ENCODE measurements at places on chromosomes 16 and 17.

DNA sequence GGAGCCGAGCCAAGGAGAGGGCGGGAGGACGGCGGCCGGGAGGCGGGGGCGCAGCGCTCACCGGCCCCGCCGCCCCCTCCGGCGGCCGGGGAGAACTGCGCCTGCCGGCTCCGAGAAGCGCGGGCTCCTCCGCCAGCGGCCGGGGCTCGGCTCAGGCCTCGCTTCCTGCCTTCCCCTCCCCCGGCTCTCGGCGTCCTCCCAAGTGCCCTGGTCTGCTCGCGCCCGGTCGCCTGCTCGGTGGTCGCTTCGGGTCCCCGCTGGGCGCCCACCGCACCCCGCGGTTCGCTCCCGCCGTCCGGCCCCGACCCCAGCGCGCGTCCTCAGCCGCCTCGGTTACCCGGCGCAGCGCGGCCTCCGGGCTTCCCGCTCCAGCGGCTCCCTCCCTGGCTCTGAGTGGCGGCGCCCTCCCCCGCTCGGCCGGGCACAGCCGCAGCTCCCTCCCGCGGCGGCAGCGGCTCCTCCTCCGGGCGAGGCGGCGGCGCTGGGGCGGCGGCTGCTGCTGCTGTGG lies 313 bp downstream of the UBTF start:
- peak; percentile 52 for DNase-seq

- no peak for DNase-seq
Measured at GRCh38 chr17:5819921-5820685, 235.8 kb upstream of the NLRP1 start.

- no peak for DNase-seq
Measured at GRCh38 chr16:87284183-87284582, 33.0 kb downstream of the C16orf95 start.

DNA sequence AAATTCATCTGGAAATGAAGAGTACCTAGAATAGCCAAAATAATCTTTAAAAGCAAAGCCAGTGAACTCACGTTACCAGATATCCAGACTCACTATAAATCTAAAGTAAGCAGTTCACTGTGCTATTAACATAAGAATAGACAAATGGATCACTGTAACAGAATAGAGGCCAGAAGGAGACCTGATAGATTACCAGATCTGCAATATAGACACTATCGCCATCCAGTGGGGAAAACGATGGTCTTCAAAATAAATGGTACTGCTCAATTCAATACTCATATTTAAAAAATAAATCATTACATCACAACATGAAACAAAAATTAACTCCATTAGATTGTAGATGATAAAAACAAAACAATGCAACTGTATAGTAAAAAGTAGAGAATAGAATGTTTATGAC lies 158.6 kb upstream of the CDH8 start:
- DNase-seq, result no peak

DNA sequence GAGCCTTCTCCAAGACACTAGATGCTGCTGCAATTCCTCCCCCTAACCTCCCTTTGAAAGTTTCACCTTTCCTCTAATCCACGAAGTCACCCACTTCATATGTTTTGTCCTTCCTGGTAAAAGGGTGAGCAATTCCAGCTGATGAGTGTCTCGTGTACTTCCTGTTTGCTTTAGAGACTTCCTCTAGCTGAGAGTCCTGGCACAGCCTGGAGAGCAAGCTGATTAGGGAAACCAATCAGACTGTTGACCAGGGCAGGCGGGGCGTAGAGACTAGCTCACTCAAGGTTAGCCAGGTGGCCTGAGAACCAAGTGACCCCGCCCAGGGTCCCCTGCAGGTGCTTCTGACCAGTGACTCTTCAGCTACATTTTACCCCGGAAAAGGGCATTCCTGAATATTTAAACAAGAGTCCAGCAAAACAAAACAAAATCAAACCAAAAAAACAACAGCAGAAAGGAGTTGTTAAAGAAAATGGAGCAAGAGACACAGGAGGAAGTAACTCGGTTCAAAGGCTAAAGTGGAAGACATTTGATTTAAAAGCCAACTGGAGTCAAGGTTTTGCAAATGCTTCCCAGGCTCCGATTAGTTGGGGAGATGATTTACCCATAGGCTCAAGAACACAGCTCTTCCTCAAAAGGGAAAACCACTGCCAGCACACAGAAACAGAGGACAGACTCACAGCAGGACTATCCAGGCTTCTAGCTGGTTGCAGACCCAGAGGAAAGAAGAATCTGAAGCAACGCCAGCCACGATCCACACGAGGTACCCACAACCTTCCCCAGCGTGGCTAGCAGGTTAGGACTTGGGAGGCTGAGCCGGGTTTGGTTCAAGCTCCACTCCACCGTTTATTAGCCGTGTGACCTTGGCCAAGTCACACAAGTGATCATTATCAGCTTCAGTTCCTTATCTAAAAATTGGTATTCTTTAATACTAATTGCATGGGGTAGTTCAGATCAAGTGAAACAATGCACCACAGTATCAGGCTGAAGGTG lies 13.4 kb downstream of the HSPB9 start:
- DNase-seq, result no peak

DNA sequence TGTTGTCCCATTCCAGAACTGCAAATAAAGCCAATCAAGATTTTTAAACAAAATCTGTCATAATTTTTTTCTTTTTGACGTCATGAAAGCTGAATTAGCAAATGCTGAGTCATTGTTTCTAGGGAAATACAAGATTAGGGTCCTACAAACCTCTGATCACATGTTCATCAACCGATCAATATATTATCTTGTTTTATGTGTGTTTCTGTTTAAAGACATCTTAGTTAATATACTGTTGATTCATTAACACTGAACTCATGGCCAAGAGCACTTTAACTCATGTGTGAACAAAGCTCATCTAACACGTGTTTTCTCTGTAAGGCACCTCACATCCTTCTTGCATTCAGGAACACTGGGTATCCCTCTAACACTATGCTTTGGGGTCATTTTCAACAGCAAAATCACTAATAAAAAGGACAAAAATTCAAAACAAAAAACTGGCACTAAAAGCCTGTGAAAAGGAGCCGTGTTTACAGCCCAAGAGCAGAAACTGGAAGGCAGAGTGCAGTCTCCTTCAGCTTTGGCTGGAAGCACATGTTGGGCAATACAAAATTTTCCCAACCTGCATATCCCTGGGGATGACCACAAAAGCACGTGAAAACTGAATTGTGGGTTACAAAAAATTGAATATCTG lies 102.5 kb downstream of the PARN start:
- DNase-seq, result no peak

- no peak for DNase-seq
Measured at GRCh38 chr16:29877266-29877961, 14.4 kb upstream of the CDIPT start.

- no peak for DNase-seq
Measured at GRCh38 chr17:19017401-19017800, 12.8 kb upstream of the FAM83G start.

- DNase-seq, result no peak
Measured at GRCh38 chr17:30130121-30130520, 13.5 kb downstream of the NSRP1 start.

DNA sequence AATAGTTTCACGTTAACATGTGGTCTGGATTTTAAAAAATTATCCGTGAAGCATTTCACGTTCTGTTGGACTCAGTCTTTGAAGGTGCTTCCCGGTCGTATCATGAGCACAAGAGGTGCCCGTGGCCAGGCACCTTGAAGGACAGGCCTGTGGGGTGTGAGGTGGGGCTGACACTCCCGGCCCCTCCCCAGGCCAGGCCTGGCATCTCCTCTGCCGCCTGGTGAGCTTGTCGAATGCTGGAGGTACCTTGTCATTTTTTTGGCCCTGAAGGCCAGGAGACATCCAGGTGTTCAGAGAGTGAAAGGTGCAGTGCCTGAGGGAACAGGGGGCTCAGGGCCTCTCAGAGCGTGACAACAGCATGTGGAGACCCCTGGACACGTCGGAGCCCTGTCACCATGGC lies 11.7 kb downstream of the ZNF469 start:
- DNase-seq, result no peak

- DNase-seq, result no peak
Measured at GRCh38 chr16:53631236-53632025, 72.2 kb downstream of the RPGRIP1L start.

GRCh38 chr16:10579965-10580882 lies at the start of gene EMP2:
Gene EMP2, minus strand, starts transcription at chr16:10580598. Its CDS starts 32,981 bp downstream, at chr16:10547617.
- DNase-seq, result peak; percentile 38

GRCh38 chr17:58388302-58389190 lies 28.8 kb downstream of the RNF43 start:
- no peak for DNase-seq

DNA sequence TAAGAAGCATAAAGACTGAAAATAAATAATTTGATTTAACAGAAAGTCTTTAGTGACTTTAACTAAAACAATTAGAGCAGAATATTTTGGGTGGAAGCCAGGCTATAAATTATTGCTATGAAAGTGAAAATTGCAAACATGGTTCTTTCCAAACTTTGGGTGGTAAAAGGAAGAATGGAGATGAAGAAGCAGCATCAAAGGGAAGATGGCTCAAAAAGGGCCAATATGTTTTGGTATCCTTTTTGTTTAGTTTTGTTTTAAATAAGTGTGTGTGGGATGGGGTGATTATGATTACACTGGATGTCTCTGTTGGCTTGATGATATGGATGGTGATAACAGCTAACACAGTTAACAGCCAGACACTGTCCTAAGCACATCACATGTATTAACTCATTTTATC lies 153.7 kb downstream of the CYB561 start:
- DNase-seq, result no peak

DNA sequence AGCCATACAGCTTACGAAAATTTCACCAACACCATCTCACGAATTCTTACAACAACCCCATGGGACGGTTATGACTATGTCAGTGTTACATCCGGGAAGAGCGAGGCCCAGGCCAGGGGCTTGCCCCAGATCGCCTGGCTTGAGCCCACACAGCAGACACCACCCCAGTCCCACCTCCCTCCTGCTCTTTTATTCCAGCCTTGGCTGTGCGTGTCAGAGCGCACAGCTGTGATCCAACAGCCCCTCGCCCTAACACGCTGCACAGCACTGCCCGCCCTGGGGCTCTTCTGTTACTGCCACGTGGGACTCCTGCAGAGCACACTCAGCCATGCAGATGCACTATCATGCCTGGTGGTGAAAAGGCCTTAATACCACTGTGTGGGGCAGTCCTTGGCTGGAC lies 127.9 kb downstream of the ENGASE start:
- no peak for DNase-seq

- DNase-seq, result peak; percentile 76
Measured at GRCh38 chr17:38667099-38667786, 7.5 kb downstream of the EPOP start.

- DNase-seq, result no peak
Measured at GRCh38 chr16:17138801-17139200, 332.0 kb downstream of the XYLT1 start.

- no peak for DNase-seq
Measured at GRCh38 chr17:6166492-6167179, 96.5 kb downstream of the WSCD1 start.

DNA sequence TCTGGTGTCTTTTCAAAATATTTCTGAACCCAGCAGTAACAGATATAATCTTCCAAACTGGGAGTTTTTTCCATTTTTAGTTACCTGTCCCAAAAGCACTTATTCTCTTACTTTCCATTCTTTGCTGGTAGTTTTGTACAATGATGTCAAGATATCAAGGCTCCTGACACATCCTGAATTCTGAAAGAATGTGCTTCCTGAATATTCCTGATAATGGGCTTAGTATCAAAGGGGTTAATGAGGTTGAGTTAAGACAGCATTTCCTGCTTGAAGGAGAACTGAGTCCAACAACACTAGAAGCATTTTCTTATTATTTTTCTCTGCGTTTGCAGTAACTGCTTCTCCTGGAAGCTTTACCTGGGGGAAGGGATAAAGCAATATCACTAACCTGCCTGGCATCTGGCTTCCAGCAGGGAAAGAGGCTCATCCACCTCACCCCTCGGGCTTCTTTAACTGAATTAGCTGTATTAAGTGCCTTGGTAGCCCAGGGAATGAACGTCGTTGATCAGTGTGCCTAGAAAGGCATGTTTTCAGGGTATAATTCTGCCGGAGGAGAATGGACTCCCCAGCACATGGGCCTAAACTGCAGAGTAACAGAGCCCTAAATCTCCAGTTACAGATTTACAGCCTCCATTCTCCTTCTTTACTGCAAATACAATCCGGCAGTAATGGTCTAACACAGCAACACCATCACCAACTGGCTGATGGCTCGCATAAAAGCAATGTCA lies 134.4 kb downstream of the SNX11 start:
- no peak for DNase-seq

DNA sequence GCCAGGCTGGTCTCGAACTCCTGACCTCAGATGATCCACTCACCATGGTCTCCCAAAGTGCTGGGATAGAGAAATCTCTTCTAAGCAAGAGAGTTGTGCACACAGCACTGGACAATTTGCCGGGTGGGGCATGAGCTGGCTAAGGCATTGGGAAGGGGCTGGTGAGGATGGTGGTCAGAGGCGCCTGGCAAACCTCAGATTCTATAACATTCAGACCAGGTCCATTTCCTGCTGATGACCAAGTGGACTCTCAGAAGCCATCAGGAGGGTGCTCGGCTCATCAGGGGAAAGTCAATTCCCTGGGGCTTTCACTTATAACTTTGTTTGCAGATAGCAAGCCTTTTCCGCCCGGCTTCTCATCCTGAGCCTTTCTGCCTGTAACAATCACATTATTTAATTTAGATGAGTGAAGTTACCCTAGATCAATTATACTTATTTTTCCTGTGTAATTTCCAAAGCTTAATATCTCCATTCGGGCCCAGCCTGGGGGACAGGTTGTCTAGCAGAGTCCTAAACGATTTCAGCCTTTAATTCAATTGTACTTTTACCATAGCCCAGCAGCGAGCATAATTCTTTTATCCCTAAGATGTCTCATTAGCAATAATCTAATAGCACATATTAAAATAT lies 15.0 kb upstream of the SLC6A2 start:
- no peak for DNase-seq

DNA sequence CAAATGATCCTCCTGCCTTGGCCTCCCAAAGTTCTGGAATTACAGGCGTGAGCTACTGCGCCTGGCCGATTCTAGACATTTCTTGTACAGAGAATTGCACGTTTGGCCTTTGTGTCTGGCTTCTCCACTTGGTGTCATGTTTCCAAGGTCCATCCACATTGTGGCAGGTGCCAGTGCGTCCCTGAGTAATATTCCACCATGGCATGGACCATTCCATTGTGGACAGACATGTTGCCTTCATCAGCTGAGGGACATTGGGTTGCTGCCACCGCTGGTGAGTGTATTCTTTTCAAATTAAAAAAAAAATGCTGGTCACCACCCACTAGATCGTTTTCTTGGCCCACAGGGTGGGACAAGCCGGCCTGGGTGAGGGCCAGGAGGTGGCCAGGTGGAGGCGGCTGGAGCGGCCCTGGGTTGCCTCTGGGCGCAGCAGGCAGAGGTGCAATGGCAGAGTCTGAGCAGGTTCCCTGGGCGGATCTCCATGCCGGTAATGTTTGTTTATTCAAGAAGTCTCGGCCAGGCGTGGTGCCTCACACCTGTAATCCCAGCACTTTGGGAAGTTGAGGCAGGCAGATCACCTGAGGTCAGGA lies 274.1 kb downstream of the SEC14L1 start:
- no peak for DNase-seq

GRCh38 chr16:88360999-88361398 lies 21.8 kb upstream of the ZNF469 start:
- no peak for DNase-seq

- DNase-seq, result no peak
Measured at GRCh38 chr17:81176666-81177065, 10.6 kb upstream of the AATK start.

GRCh38 chr17:80761110-80761871 lies 216.7 kb downstream of the RPTOR start:
- DNase-seq, result no peak

- DNase-seq, result peak; percentile 43
Measured at GRCh38 chr17:73283841-73284282, 22.2 kb upstream of the CPSF4L start.

All from midbrain (tissue), 1 donor.